HL-60 (cell line): ENCODE measurements at places on chromosomes 12 and 14.

- DNase-seq: no peak
Measured at GRCh38 chr12:49689785-49690184, 17.4 kb downstream of the FMNL3 start.

DNA sequence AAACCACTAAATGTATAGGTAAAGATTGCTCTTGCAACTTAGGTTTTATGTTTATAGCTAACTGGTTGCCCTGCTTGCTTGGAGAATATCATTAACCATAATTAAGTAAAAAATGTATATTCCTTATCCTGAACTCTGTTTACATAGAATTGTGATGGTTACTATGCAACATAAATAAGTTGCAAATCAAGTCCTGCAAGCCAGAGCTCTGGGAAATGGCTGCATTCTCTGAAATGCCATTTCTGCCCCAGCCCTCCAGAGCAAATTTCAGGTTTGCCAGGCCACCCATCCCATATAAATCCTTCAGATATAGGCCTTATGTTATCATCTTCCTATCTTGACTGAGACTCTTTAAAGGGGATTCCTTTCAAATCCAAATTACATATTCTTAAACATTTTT lies 118.4 kb upstream of the MYF6 start:
- DNase-seq: no peak

DNA sequence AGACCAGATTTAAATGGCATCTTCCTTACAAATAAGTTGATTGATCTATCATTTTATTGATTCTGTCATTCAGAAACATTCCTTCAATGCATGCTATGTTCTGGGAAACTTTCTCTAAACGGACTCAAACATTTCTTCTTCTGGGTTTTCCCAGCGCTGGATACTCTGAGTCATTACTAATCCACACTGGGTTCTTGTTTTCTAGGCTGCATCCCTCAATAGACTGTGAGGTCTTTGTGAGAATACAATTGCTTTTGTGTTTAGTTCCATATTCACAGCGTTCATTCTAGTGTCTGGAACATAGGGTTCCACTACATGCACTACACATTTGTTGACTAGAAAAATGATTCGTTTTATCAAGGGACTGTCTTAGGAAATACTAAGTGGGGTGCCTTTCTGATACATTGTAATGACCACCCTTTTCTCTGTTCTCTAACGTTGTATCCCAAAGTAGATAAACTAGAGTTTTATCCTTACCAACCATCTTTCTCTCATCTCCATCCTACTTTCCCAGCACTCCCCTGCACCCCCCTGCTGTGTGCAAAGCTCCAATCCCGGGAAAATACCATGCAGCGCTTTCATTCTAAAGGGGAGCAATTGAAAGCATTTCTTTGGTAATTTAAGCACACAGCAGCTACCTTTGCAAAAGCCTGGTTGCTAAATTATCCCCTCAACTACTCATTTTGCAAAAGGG lies 878.7 kb downstream of the DIO2 start:
- DNase-seq: no peak

GRCh38 chr14:36716614-36717184 lies 55.0 kb downstream of the PAX9 start:
- no peak for DNase-seq

DNA sequence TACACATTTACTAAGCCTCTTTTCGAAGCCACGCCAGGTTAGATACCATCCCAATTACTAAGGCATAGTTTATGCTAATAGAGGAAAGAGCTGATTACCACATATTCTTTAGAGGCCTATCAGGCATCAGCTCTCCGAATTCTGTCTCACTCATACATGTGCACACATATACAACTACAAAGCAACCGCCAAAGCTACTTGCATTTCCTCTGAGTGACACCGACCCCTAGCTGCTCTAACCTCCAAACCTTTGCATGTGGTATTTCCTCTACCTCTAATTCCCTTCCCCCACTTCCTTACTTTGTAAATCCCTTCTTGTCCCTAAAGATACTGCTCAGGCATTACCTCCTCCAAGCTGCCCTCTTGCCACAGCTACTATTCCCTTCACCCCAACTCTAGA lies 107.2 kb downstream of the DUSP6 start:
- DNase-seq: peak; percentile 47
